ENCODE measurements at places on chromosomes 2 and 18.

GRCh38 chr2:189959450-189959849 is 103.1 kb downstream of the MSTN start:
- no peak for DNase-seq

- DNase-seq = peak; percentile 6
Observed at GRCh38 chr2:33531549-33532059, 55.2 kb downstream of the RASGRP3 start.

DNA sequence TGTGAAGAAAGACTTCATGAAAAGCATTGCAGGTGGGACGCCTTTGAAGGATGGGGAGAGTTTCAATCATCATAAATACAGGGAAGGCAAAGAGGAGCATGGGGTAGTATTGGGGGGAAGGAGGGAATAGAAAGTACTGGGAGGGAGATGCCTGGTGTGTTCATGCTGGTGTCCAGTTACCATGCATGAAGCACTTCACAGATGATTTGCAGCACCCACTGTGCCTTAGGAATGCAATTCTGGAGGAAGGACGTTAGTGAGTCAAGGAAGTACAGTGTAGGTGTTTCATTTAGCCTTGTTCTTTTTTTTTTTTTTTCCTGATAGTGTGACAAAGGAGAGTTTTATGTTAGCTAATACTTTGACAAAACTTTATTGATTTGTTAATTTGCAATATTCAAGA is 36.8 kb downstream of the ADAM23 start:
- DNase-seq = peak; percentile 17

GRCh38 chr2:172561270-172561669 is 5.4 kb downstream of the PDK1 start:
- DNase-seq = no peak

DNA sequence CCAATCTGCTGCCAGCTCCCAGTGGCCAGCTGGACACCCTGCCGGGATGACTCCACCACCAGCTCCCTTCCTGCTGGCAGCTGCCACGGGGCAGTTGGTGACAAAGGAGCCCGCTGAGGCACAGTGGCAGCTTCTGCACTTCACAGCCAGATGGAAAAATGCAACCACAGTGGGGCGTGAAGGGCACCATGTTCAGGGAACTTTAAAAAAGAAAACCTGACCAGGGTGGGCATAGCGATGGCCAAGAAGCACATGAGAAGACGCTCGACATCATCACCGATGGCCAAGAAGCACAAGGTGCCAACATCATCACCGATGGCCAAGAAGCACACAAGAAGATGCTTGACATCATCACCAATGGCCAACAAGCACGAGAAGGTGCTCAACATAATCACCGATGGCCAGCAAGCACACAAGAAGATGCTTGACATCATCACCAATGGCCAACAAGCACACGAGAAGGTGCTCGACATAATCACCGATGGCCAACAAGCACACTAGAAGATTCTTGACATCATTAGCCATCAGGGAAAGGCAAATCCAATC is 243.5 kb downstream of the EIPR1 start:
- DNase-seq = no peak

DNA sequence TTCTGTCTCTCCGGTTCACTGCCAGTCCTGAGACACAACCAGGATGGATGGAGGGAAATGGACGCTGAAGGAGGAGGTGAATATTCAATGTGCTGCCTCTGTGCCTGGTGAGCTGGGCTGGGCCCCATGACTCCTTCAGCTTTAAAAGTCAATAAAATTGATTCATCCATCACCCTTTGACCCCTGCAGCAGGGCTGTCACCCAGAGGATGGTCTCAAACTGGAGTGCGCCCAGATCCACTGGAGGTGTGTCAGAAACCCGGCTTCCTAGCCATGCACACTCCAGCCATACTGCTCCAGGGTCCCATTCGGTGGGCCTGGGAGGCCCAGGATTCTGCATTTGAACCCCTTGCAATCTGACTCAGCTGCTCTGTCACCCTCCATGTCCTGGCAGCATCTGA is 94.1 kb upstream of the BOD1L2 start:
- DNase-seq = no peak

All from epithelial cell of esophagus (primary cell).